H54 (cell line): ENCODE measurements at places on chromosomes 11 and 22.

- no peak for DNase-seq
Observed at GRCh38 chr11:65334696-65335295, 1.1 kb downstream of the DPF2 start.

DNA sequence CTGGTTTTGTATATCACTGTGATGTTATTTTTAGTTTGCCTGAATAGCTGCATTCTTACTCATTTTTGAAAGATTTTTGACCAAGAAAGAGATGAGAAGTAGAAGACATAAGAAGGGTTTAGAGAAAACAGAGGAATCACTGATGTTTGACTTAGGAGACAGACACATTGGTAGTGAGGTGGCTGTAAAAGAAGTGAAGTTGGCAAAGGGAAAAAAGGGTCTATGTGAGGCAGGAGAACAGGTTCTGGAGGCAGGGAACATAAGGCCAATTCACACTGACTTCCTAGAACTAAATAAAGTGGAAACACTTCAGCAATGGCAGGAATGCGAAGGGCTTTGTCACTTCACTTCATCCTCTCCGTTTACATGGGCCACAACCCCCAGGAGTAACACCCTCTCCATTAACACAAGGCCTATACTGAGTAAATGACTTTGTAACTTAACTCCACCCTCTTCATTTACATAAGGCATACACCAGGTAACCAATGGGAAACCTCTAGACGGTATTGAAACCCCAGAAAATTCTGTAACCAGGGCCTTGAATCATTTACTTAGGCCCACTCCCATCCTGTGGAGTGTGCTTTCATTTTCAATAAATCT is 36.5 kb downstream of the CTSC start:
- DNase-seq: no peak

DNA sequence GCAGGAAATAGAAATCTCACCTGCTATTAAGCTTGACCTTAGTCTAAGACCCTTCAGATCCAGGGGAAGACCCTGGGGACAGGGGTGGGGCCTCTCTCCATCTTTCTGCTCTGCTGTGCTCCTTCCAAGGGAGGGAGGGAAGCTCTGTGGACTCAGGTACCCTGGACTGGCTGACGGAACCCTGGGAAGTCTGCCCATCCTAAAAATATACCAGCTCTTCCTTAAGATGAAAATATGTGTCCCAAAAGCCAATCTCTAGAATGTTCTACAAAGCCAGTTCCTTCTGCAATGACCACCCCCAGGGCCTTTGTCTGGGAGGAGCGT is 73.7 kb downstream of the RTL6 start:
- no peak for DNase-seq

- DNase-seq: no peak
Observed at GRCh38 chr11:119347242-119347641, 737 bp upstream of the MFRP start.

GRCh38 chr11:74318241-74318932 is 6.9 kb upstream of the P4HA3 start:
- no peak for DNase-seq

- DNase-seq: no peak
Observed at GRCh38 chr11:8829556-8829955, 81.4 kb upstream of the AKIP1 start.

GRCh38 chr11:40924915-40925314 is 534.5 kb downstream of the LRRC4C start:
- DNase-seq: no peak

DNA sequence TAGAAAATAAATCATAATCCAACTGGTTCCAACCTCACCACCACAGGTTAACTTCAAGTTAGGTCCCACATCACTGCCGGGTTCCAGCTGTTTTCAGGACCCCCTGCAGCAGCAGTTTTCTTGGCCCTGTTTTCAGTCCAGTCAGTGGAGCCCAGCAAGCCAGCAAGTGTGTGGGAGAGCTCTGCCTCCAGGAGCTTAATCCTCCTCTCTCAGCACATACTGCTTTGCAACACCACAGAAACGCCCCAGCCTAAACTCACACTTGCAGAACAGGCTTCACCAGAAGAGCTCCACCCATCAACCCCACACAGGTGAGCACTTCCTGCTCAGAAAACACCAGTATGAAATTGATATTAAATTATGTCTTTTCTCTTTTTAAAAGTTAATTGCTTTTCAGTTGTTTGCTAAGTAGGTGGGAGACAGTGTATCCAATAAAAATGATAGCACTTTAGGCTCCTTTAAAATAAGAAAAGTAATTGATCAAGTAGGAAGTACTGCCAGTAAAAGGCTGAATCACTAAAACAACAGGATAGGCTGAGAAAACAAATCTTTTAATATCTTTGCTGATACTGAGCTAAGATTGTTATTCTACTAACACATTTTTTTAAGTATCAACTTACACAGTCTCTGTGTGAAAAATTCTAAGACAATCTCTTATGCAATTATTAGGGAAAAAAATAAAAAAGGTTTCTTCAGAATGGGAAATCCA is 81.5 kb upstream of the TP53AIP1 start:
- DNase-seq: no peak
